ENCODE measurements at places on chromosomes 12 and 14. TPM values are rescaled to one million over a fixed set of nuclear protein-coding genes. Genes with fewer than 3 reads are reported as not detected.

The SOAT2 gene
- 34.5 TPM for total RNA-seq

The GPR162 gene
- total RNA-seq = 4.1 TPM

The GOLGA5 gene
- 34.0 TPM for total RNA-seq

The CISTR gene
- not detected for total RNA-seq

The P2RX4 gene
- 147 TPM for total RNA-seq

The KCNH5 gene
- not detected for total RNA-seq

The DEGS2 gene
- 13.2 TPM for total RNA-seq

The MYF5 gene
- total RNA-seq = not detected

The ANO4 gene
- not detected for total RNA-seq

The KRT72 gene
- 4.5 TPM for total RNA-seq

The FAM216A gene
- total RNA-seq = 13.2 TPM

The PPP1R1A gene
- 2.0 TPM for total RNA-seq

The JAG2 gene
- total RNA-seq = 11.7 TPM

The PRH2 gene
- total RNA-seq = not detected

The MANSC1 gene
- total RNA-seq = 10.8 TPM

DNA sequence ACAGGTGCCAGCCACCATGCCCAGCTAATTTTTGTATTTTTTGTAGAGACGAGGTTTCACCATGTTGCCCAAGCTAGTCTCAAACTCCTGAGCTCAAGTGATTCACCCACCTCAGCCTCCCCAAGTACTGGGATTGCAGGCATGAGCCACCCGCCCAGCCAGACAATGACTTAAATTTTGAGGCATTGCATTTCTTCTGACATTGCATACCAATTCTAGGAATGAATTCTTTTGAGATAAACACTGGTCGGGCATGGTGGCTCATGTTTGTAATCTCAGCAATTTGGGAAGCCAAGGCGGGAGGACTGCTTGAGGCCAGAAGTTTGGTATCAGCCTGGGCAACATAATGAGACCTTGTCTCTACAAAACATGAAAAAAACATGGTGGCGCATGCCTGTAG is 2.5 kb upstream of the CELA1 start:
- DNase-seq = no peak

DNA sequence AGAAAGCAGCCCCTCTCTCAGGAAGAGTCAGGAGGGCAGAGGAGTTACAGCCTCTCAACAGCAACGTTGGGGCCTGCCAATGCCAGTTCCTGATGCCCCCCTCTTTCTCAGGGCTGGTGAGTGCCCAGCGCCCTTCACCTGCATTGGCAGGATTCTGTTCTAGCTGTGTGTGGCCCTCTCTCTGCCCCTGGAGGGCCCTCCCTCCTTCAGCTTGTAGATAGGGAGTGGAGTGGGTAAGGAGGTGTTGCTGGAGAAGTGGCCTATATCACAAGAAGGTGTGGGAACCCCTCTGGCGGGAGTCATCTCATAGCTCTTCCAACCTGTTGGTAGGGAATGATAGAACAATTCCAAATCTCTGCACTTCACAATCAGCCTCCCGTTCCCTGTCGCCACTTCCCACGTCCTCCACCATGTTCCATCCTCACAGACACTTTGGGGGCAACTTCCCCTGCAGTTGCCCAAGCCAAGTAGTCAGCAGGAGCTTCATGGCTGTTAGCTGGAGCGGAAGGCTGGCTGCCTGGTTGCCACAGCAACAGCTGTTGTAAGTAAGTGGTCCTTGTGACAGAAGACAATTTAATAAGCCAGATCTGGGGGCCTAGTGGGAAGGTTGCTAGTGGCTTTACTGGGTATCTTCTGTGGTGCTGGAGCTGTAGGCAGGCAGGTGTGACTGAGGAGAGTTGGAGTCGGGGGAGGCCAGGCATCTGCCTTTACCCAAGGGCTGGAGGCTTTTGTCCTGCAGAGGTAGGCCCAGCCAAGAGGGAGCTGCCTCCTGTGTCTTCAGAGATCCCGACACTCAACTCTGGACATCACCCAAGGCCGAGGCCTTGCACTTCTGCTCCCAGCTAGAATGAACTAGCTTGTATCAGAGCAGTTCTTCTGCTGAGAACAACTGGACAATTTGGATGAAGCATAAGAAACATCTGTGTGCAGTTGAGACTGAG is 38.4 kb downstream of the GALNT16 start:
- DNase-seq = no peak

DNA sequence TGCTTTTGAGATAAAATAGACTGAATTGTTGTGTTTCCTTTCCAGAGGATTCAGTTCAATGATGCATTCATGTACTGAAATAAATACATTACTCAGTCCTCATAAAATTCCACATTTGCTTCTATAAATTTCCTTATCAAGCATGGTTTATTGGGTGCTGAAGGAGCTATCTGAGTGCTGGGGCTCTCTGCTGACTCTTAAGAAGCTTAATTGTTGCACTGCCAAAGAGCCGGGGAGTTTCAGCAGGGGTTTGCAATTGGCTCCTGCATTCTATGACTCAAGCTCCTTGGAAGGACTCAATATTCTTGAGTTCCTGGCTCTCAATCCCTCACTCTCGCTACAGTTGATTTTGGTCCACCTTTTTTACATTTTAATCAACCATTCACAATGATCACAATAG is 69.8 kb upstream of the PYGL start:
- no peak for DNase-seq

DNA sequence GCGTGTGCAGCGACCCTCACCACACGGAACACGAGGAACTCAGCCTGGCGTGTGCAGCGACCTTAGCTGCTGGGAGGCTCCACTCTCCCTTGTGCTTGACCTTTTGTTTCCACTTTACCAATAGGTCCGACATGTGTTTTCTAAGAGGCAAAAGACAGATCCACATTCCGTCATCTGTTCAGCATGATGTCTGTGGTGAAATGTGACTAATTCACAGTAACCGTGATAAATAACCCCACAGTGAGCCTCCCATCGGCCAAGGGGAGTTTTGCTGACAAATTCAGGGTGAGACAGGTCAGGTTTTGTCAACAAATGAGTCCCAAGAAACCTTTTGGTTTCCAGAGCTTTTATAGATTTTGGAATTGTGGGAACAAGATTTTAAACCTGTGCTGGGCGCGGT is 55.9 kb downstream of the MOK start:
- no peak for DNase-seq

GRCh38 chr14:92704036-92704804 is 44.2 kb downstream of the LGMN start:
- peak; percentile 85 for DNase-seq

GRCh38 chr12:92585115-92585727 is 117.6 kb upstream of the PLEKHG7 start:
- DNase-seq = no peak

GRCh38 chr12:70615174-70615866 is 21.9 kb downstream of the PTPRB start:
- DNase-seq = no peak

DNA sequence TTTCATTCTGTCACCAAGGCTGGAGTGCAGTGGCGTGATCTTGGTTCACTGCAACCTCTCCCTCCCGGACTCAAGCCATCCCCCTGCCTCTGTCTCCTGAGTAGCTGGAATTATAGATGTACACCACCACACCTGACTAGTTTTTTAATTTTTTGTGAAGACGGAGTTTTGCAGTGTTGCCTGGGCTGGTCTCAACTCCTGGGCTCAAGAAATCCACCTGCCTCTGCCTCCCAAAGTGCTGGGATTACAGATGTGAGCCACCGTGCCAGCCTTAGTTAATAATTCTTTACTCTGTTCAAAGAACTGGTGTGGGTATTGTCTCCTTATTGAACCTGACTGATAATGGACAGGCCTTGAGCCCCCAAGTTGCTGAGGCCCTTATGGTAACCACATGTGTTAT is 10.4 kb upstream of the KRT7 start:
- no peak for DNase-seq

DNA sequence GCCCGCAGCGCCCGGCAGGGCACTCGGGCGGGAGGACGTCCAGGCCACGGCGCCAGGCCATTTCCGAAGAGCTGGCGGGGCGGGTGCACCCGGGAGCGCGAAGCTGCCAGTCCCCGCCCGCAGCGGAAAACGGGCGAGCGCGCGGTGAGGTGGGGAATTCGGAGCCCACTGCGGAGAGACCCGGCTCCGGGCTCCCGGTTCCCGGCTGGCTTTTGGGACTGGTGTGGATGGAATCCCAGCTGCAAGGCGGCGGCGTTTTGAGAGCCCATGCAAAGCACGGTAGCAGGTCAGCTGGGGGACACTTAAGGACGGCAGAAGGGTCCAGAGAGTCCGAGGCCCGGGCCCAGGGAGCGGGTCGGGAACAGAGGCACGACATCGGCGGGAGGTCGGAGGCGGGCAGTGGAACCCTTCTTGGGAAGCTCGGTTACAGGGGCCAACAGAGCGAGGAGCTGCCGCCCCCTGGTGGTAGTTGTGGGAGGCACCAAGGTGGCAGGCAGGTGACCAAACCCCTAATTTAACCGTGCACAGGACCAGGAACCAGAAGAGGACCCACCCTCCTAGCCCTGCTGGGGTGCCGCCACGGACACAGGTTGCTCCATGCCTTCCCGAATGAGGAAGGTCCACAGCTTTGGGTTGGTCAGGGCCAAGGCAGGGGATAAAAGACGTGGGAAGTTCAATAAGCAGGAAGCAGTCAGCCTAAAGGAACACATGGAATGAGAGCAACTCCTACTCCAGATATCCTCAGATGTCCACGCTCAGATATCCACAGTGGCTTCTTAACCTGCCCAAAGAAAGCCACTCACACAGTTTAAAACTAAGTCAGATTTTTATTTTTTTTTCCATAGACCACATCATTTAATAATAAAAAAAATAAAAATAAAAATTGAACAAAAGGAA is 685 bp upstream of the CDH24 start:
- peak; percentile 93 for DNase-seq

DNA sequence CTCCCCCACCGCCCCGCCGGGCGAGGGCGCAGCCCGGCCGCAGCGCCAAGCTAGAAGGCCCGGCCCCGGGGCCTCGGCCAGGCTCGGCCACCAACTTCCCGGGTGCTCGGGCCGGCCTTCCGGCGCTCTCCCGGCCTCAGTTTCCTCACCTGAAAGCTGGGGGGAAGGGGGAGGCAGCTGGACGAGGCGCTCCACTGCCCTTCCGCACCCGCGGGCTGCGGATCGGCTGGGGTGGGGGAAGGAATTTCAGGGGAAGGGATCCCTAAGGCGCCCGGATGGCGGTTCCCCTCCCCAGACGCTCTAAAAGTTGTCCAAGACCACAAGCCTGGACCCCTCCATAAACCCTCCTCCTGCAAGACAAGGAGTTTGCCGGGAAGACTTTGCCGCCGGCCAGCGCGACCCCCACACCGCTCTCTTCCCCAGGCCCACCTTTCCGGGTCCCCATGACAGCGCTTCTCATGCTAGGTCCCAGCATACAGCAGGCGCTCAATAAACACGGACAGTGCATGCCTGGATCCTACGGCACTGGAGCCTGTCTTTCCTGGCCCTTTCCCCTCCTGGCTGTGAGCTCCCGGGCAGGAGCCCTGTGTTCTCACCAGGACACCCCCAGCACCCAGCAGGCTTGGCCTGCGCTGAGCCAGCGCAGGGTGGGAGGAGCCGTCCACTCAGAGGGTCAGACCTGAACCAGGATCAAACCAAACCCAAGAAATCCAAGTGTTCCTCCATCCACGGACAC is 18.1 kb downstream of the BEGAIN start:
- DNase-seq = no peak

- DNase-seq = no peak
These were observed 51.9 kb downstream of the SYNE3 start for GRCh38 chr14:95464514-95464913.

GRCh38 chr12:89345376-89345775 is 6.9 kb downstream of the DUSP6 start:
- no peak for DNase-seq

DNA sequence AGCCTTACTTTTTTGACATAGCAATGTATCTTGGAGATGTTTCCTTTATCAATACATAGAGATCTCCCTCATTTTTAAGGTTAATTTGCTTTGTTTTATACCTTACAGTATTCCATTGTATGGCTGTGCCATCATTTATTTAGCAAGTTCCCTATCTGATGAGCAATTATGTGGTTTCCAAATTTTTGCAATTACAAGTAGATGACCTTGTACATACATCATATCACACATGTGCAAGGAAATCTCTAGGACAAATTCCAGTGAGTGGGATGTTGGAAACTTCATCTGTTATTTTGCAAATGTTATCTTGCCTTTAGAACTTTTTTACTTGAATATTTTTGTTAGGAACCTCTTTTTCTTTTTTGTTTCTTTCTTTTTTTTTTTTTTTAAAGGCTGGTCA is 49.7 kb downstream of the DRAM1 start:
- no peak for DNase-seq

GRCh38 chr14:71705460-71705859 is 226.8 kb upstream of the RGS6 start:
- DNase-seq = no peak

DNA sequence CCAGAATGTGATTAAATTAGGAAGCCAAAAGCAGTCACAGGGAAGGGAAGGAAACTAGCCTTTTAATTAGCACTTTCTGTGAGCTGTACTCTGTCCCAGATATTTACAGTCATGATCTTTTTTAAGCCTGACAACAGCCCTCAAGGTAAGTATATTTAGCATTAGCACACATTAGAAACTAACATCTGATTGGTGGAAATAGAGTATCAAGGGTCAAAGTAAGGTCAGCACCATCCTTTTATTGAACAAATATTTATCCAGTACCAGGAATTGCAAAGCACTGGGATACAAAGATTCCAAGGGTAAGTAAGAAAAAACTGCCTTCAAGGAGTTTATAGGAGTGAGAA is 28.2 kb downstream of the RPGRIP1 start:
- no peak for DNase-seq

GRCh38 chr12:124883263-124884130 is 19.8 kb upstream of the SCARB1 start:
- DNase-seq = no peak

GRCh38 chr14:69004731-69005431 is 25.8 kb upstream of the ACTN1 start:
- no peak for DNase-seq

- DNase-seq = no peak
These were observed 62.6 kb downstream of the DUSP16 start for GRCh38 chr12:12499909-12500604.

- DNase-seq = no peak
These were observed 59.8 kb downstream of the ACTN1 start for GRCh38 chr14:68919129-68919927.

DNA sequence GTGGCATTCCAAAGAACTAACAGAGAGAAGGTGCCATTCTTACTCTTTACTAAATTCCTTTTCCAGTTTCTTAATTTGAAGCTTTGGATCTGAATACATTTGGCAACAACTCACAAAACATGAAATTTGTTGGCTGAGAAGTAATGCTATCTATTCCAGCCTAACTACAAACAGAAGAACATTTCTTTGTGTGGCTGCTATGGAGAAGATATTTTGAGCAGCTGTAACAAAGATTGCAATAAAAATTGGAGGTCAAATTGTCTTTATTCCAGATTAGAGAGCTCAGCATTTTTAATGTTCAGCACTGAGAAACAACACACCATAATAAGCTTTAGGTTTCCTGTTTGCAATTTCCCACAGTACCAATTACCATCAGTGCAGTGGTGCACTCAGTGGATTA is 835.8 kb upstream of the FLRT2 start:
- DNase-seq = no peak

GRCh38 chr12:47082796-47083621 is 3.2 kb upstream of the AMIGO2 start:
- no peak for DNase-seq
